DMS79 (cell line): ENCODE measurements at places on chromosomes 5 and 9.

- DNase-seq: no peak
These were observed 197.7 kb downstream of the C9orf50 start for GRCh38 chr9:129423216-129423615.

- DNase-seq: no peak
These were observed 1310.0 kb upstream of the C9orf72 start for GRCh38 chr9:28883234-28883633.

GRCh38 chr9:125747765-125748445 lies 732 bp downstream of the PBX3 start:
- DNase-seq: no peak

DNA sequence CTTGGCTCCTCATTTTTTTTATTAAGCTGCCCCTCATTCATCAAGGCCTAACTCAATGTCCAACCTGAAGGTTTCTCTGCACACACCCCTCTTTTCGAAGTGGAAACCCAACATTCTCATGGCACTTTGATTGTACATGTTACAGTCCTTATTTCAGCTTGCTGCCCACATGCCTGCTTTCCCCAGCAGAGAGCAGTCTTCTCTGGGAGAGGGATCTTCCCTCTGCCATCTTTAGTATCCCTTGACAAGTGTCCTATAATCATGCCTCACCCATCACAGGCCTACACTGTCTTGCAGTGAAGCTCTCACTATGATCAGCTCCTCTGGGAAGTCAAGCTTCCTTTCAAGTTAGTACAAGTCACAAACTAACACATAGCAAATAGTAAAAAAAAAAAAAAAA lies 175.1 kb downstream of the ACER2 start:
- DNase-seq: no peak

- DNase-seq: no peak
These were observed 106.5 kb upstream of the RAD23B start for GRCh38 chr9:107176436-107177151.

GRCh38 chr9:34505370-34506120 lies 17.2 kb downstream of the ENHO start:
- no peak for DNase-seq

DNA sequence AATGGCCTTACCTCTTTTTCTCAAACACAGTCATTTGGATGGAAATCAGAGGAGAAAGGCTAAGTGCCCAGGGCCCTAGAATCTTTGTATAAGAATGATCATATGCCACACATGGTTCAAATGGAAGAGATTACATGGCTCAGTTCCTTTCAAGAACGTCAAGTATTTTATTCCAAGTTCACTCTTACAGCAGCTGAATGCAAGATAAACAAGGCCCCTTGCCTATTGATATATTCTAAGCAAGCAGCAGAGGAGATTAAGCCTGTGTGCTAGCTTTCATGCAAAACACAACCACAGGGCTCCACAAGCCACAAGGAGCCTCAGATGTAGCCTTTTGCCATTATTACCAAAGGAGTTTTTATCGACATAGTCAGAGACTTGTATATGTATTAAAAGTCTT lies 55.3 kb upstream of the SLCO6A1 start:
- DNase-seq: peak; percentile 27

DNA sequence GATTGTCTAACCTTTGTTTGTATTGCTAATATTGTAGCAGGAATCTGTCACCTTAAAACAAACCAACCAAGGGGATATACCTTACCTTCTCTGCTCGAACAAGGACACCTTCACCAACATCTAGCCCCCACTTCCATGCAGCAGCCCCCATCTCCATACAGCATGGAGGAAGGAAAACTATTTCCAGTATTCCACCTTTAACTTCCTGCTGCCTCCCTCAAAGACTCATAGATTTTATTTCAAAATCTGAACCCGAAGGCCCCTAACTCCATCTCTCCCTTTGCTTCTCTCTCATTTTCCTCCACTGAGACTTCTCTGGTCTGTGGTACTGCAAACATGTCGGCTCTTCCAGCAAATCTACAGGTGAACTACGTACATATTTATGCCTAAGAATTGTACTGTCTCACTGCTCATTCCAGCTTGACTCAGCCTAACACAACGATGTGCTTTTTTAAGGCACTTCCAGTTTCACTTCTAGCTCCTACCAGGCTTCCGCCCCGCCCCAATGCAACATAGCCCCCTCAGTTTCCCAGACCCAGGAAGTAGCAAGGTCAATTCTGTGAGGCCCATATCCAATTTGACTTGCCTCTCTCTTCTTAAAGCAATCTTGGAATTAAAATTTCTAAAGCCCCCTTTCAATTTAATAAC lies 70.7 kb upstream of the RNF38 start:
- no peak for DNase-seq

DNA sequence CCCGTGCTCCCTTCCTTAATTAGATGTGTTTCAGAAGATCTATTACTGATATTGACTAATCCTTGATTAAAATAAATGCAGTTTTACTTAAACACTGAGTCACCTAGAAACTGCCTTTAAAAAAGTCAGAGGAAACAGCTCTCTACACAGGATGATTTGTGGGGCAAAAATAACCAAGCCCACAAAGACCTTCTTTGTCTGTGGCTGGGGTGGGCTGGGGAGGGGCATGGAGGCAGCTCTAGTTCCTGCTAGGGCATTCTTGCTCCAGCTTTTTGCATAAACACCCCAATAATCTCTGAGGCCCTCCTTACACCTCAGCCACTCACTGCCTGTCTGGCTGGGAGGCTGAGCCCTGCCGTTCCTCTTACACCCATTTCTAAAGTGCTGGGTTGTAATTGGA lies 227.6 kb upstream of the DAP start:
- DNase-seq: no peak

DNA sequence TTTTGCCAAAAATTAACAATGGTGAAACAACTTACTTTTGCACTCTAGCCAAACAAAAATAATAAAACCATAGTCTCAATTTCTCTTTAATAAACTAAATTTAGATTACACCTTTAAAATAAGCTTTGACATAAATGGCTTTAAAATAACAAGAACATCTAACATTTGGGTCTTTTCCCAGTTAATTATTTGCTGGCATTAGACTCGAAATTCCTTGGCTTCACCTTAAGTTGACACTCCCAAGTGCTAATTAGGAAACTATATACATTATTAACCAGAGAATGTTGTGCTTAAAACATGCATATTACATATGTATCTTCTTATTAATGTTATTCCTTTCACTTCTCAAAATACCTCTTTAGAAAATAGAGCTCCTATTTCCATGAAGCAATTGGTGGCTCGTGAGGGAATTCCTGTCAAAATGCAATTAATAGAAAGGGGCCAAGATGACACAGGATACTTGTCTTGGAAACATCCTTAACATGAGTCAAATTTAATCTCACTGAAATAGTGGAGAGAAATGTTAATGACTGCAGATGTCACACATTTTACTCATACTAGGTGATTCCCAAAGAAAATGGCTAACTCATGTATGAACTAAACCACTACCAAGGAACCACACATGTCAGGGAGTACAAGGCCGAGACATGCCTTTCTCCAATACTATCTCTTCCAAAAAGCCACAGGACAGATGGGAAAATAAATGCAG lies 932.9 kb upstream of the DMAC1 start:
- DNase-seq: peak; percentile 59

DNA sequence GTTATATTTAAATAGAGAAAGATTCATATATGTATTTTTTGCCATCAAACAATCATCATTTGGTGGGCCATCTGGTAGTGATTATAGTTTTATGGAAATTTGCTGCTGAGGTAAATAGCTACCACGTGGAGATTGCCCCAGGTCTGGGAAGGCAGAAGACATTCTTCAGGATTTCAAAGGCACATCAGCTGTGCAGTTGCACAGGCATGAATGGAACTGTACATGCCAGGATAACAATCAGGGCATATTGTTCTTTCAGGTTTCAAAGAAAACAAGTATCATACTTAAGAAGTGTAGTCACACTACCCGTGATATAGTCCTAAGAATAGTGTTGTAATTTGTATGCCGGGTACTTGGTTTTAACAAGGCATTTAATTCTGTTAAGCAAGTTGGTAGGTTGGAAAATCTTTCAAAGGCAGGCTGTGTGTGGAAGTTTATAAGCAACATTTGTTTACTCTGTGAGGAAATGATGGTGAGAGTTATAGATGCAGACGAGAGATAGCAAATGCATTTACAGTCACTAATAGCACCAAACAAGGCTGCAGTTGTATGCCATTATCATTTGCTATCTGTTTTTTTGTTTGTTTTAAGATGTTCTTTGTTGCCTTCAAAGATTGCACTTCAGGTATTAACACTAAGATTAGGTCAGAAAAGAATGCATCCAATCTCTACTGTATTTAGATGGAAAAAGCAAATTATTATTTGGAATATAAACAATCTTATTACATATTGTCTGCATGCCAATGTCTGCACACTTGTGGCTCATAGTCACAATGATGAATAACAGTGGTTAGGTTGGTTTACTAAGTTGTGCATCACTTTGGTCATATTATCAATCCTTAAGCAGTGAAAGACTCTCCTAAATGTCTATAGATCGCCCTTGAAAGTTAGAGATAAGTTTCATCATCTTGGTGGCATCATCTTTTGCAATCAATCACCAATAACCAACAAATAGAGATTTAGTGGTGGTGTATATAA lies 55.3 kb downstream of the RPS23 start:
- DNase-seq: no peak

DNA sequence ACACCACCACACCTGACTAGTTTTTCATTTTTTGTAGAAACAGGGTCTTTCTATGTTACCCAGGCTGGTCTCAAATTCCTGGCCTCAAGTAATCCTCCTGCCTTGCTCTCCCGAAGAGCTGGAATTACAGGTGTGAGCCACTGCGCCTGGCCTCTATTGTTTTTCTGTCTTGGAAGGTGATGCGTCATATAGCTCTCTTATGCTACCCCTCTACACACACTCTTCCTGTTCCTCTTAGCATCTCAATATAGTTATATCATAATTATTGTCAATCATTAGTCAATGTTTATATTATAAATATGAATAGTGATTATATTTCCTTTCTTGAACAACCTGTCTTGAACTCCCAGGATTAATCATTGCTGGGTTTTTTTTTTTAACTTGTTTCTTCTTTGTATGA lies 7.3 kb downstream of the PKD2L2 start:
- no peak for DNase-seq

DNA sequence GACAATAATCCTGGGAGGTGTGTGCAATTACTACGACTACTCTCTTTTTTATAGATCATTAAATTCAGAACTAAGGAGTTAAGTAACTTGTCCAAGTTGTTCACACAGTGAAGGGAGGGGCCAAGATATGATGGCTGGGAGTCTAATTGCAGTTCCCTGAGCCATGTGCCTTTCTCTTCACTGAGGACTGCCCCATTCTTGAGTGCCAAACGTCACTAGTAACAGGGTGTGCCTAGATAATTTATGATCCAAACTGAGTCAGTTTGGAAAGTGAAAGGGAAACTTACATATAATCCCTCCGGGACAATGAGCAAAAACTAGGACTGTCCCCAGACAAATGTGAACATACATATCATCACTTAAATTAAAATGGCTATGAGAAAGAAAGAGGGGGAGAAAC lies 20.2 kb downstream of the IL7R start:
- DNase-seq: no peak

DNA sequence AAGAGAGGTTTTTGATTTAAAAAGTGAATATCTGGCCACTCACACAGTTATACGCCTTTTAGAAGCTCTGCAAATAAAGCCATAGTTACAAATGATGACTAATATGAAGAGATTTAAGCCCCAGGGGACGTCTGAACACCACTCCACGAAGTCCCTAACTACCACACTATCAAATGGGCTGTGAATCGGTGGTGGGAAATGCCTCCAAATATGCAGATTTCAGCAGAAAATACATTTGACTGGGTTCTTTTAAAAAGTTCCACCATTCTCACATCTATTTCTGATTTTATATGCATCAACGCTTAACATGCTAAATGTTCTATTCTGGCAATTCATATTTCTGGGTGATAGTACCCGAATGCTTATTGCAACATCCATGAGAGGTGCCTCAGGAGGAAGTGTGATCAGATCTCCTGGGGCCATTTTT lies 22.5 kb downstream of the TICAM2 start:
- no peak for DNase-seq

DNA sequence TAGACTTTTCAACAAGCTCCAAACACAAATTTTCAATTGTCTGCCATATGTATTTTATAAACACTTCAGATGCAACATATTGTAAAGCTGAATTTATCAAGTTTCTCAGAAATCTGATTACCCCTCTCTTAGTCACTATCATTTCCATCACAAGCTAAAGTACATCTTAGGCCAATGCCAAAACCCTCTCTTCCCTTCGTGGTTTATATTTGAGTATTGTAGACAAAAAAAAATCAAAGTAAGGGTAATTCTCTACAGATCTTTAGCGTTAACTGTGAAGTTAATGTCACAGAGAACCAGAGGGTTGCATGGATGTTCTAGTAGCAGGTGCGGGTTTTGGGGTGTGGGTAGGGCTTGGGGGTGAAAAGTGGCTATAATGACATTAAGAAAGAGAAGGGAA lies 387.7 kb upstream of the PTGER4 start:
- DNase-seq: no peak

DNA sequence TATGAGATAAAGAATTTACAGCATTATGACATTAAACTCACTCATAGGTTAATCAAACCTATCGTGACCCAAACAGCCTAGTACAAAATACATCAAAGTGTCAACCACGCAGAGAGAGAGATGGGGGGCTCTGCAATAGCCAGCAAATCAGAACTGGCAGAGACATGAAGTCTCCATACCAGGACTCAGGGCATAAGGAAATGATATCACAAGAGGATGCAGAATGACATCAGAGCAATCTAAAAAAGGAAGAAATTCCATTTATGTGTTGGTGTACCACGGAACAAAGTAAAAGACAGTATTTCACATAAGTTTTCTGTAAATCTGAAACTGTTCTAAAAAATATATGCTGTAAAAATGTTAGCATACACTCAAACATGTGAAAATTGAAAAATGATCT lies 24.6 kb downstream of the BICD2 start:
- no peak for DNase-seq

GRCh38 chr5:149421834-149422233 lies 42.7 kb upstream of the IL17B start:
- DNase-seq: no peak

- DNase-seq: no peak
These were observed 116.2 kb downstream of the ROR2 start for GRCh38 chr9:91833878-91834255.

DNA sequence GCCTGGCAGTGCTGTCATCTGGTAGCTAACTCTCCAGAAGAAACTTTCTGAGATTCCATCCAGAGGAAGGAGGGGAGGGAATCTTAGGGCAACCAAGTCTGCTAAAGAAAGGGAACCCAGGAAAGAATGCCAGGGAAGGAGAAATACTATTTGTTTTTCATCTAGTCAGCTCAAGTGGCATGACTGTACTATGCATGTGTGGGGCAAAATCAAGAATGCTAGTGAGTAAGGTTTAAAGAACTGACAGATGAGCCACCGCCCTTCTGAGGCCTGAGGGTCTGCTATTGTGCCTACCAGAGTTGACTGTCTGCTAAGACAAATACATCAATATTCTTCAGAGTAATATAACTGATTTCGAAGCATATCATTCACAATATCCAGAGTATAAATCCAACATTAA lies 204.2 kb downstream of the SLC12A2 start:
- DNase-seq: no peak

DNA sequence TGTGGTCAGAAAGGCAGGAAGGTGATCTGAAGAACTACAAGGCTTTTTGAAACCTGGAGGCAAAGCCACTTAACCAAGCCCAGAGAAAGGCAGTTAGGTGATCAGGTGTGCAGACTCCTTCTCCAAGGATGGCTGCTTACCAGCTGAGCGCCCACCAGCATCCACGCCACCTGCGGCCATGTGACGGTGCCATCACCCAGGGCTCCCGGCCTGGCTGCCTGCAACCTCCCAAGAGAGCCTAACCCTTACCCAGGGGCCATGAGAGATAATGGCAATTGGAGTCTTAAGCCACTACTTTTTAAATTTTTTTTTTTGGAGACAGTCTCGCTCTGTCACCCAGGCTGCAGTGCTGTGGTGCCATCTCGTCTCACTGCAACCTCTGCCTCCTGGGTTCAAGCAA lies 33.1 kb upstream of the PHYKPL start:
- no peak for DNase-seq
